Naive thymus-derived CD8-positive, alpha-beta T cell (primary cell): ENCODE measurements at places on chromosomes 12 and 14. TPM values are rescaled to one million over a fixed set of nuclear protein-coding genes. Genes with fewer than 3 reads are reported as not detected.
A peak's percentile ranks its signal among the peaks of the same experiment; 100 is the strongest.

The CLEC4A gene
- total RNA-seq = 2.9 TPM

GRCh38 chr12:70052476-70052875, 190.8 kb upstream of the CNOT2 start:
- peaks cover 14% of the 10 kb centered on the region for H3K4me1 ChIP-seq
- H3K27me3 ChIP-seq = peaks cover 14% of the 10 kb centered on the region
- H3K36me3 ChIP-seq = no peaks in the 10 kb centered on the region
- H3K27ac ChIP-seq = no peak overlapping the region
- no peak for DNase-seq

DNA sequence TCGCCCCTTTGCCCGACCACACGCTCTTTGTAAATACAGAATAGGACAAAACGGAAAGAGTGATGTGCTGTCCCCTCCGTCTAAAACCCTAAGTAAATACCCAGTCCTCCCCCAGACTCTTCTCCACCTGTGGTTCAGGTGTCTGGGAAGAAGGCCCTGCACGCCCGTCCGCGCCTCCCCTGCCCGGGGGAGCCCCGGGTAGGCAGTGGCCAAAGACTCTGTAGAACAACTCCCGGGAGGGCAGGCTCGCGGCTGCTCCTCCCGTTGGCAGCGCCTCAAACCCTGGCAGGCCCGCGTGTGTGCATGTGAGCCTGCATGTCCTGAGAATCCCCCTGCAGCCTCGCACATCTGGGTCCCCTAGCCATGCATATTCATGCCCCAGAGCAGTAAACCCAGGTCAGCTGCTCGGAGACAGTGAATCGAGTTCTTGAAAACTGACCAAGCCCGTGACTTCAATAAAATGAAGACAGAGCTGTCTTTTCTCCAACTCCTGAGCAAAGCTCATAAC, 165.8 kb downstream of the MON2 start:
- H3K4me3 ChIP-seq = peak overlapping the region; percentile 87
- peaks cover 62% of the 10 kb centered on the region for H3K27me3 ChIP-seq
- peaks cover 15% of the 10 kb centered on the region for H3K4me1 ChIP-seq
- H3K36me3 ChIP-seq = no peaks in the 10 kb centered on the region
- DNase-seq = peak; percentile 5

DNA sequence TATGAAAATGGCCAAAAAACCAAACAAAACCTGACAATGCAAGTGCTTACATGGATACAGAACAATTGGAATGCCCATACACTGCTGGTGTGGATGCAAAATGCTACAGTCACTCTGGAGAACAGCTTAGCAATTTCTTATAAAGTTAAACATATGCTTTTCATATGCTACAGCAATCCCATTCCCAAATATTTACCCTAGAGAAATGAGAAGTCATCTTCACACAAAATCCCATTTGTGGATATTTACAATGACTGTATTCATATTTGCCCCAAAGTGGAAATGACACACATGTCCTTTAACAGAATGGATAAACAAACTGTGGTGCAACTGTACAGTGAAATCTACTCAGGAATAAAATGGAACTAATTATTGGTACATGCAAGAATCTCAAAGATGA, 20.4 kb downstream of the SAV1 start:
- no peaks in the 10 kb centered on the region for H3K36me3 ChIP-seq
- H3K27ac ChIP-seq = no peak overlapping the region
- H3K4me1 ChIP-seq = no peaks in the 10 kb centered on the region
- H3K4me3 ChIP-seq = no peak overlapping the region
- no peaks in the 10 kb centered on the region for H3K27me3 ChIP-seq
- no peak for DNase-seq

DNA sequence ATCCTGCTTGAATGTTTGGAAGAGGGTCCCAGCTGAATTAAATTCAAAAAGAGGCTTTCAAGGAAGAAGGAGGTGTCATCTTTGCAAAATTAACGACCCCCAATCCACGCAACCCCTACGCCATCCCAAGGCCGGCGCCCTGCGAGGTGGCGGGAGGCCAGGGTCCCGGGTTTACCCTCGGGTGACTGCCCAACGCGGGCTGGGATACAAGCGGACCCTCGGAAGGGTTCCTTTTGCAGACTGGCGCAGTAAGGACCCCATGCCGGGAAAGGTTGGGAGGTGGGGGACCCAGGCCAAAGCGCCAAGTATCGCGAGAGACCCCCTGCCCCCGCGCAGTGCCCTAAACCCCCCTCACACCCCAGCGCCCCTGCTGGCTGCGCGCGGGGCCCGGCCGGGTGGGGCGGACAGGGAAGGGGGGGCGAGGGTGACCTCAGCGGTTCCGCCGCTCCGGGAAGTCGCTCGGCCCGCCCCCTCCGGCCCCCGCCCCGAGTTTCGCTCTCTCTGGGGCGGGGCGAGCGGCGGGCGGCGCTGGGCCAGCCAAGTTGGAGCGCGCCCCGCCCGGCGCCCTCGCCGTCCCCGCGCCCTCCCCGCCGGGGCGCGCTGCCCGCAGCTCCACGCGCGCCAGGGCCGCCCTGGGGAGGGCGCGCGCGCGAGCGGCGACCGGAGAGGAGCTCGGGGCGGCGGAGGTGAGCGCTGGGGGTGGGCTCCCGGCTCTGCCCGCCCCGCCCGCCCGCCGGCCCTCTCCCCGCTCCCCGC, 708 bp upstream of the ZBTB42 start:
- no peaks in the 10 kb centered on the region for H3K36me3 ChIP-seq
- H3K4me1 ChIP-seq = peaks cover 38% of the 10 kb centered on the region
- no peaks in the 10 kb centered on the region for H3K27me3 ChIP-seq

- no peak overlapping the region for H3K27ac ChIP-seq
- peaks cover 14% of the 10 kb centered on the region for H3K36me3 ChIP-seq
- H3K4me3 ChIP-seq = no peak overlapping the region
- DNase-seq = no peak
- H3K27me3 ChIP-seq = no peaks in the 10 kb centered on the region
These were observed 109.6 kb downstream of the SLC38A6 start for GRCh38 chr14:61090432-61091216.

GRCh38 chr12:121504505-121504904, 76.3 kb downstream of the KDM2B start:
- peaks cover 6% of the 10 kb centered on the region for H3K36me3 ChIP-seq
- H3K27me3 ChIP-seq = no peaks in the 10 kb centered on the region
- H3K4me1 ChIP-seq = peaks cover 14% of the 10 kb centered on the region
- no peak overlapping the region for H3K4me3 ChIP-seq

GRCh38 chr14:104940526-104941150, 16.0 kb downstream of the PLD4 start:
- no peaks in the 10 kb centered on the region for H3K4me1 ChIP-seq
- H3K27me3 ChIP-seq = peaks cover 7% of the 10 kb centered on the region
- H3K27ac ChIP-seq = no peak overlapping the region
- DNase-seq = no peak
- H3K4me3 ChIP-seq = no peak overlapping the region

The KRT6C gene
- not detected for total RNA-seq

- H3K27ac ChIP-seq = no peak overlapping the region
- peak overlapping the region; percentile 82 for H3K4me3 ChIP-seq
These were observed 8.4 kb downstream of the PAPLN start for GRCh38 chr14:73245480-73246325.

DNA sequence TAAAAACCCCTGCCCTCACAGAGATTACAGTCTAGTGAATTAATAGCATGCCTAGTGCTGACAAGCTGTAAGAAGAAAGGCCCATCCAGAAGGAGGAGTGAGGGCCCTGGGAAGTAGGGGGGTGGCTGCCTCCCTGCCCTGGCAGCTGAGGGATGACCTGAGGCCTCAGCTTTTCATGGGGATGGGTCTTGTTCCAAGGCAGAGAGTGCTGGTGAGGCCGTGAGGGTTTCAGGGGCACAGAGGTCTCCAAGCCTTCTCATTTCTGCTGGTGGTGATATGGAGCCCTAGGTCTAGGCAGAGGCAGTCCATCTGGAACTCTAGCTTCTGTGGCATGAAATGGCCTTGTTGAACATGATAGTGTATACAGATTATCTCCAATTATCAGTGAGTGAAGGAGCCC, 114.4 kb downstream of the ZFP36L1 start:
- H3K4me3 ChIP-seq = no peak overlapping the region
- no peaks in the 10 kb centered on the region for H3K36me3 ChIP-seq
- H3K27me3 ChIP-seq = no peaks in the 10 kb centered on the region
- peak overlapping the region; percentile 48 for H3K27ac ChIP-seq

DNA sequence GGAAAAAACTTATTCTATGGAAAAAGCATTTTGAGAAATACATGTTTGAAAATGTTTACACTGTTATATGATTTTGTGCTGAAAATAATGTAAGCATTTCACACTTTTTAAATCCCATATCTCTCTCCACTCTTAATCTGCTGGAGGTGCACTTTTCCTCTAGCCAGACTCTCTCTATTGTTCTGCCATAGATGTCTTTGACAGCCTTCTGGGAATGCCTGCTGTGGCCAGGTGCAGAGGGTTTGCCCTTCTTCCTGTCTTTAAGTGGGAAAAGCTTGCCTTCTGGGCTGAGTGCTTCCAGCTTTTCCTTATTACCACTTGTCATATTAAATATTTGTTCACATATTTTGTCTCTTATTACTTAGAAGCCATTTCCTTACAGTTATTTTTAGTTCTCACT, 60.1 kb upstream of the PPM1H start:
- H3K27me3 ChIP-seq = peaks cover 4% of the 10 kb centered on the region
- no peaks in the 10 kb centered on the region for H3K4me1 ChIP-seq
- H3K36me3 ChIP-seq = no peaks in the 10 kb centered on the region
- no peak overlapping the region for H3K4me3 ChIP-seq
- no peak for DNase-seq

DNA sequence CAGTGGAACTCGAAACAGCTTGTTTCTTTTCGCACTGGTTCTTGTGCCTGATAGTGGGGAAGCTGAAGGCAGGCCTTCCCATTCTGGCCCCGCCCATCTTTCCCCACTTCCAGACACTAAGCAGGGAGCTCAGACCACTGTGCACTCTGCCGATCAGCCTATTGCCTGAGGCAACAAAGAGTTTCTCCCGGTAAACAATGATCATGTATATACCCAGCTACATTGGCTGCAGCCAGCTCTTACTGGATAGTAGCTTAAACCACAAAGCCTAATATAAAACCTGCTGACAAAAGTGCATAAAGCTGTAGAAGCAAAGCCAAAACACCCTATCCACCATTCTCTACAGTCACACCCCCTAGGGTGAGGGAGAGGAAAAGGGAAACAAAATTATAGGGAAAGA, 24.7 kb upstream of the GLIPR1 start:
- H3K4me1 ChIP-seq = peaks cover 13% of the 10 kb centered on the region
- no peaks in the 10 kb centered on the region for H3K27me3 ChIP-seq
- no peaks in the 10 kb centered on the region for H3K36me3 ChIP-seq
- H3K27ac ChIP-seq = no peak overlapping the region

- H3K36me3 ChIP-seq = peaks cover 55% of the 10 kb centered on the region
- no peak overlapping the region for H3K27ac ChIP-seq
- H3K4me1 ChIP-seq = peaks cover 45% of the 10 kb centered on the region
- no peak overlapping the region for H3K4me3 ChIP-seq
These were observed 51.9 kb downstream of the SUSD6 start for GRCh38 chr14:69663300-69663643.

The TMEM253 gene
- not detected for total RNA-seq

DNA sequence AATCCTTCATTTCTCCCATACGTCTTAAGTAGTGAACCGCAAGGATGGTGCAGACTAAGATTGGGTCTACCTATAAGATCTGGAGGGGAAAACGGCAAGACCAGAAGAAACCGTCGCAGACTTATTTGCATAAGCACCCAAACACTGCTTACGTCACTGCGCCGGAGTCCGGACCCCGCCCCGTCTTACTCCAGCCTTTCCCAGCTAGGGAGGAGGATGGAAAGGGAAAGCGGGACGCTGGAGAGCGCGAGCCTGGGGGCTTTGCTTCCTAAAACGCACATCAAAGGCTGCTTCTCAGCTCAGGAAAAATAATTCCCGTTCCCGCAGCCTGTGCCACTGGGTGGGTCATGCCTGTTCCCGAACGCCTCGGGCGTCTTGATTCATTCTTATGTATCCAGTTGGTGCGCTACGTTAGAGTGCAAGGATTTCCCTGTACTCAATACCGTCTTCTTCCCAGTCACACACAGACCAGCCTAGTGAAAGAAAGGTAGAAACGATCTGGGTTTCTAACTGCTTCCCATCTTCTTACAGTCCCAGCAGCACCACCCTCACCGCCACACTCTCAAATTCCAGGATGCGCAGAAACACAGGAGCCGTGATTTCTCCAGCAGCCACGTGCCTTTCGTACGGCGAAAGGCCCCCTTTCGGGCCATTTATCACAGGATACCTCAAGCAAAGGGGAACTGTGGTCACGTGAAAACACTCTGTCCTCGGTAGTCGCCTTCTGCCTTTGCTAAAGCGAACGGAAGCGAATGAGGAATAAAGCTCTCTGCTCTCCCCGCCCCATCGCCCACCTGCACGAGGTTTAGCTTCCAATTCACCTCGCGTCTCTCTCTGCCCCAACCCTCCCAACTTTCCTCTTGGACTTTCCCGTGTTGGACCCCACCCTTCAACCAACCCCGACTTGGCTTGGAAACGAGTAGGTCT, 1.1 kb downstream of the SLC6A15 start:
- DNase-seq = no peak
- no peak overlapping the region for H3K27ac ChIP-seq
- H3K4me3 ChIP-seq = peak overlapping the region; percentile 62
- no peaks in the 10 kb centered on the region for H3K36me3 ChIP-seq
- H3K4me1 ChIP-seq = peaks cover 10% of the 10 kb centered on the region
- peaks cover 56% of the 10 kb centered on the region for H3K27me3 ChIP-seq

GRCh38 chr12:53004582-53004981, 1.7 kb upstream of the EIF4B start:
- no peak overlapping the region for H3K4me3 ChIP-seq
- H3K36me3 ChIP-seq = peaks cover 7% of the 10 kb centered on the region
- no peaks in the 10 kb centered on the region for H3K27me3 ChIP-seq
- DNase-seq = no peak
- peaks cover 40% of the 10 kb centered on the region for H3K4me1 ChIP-seq

DNA sequence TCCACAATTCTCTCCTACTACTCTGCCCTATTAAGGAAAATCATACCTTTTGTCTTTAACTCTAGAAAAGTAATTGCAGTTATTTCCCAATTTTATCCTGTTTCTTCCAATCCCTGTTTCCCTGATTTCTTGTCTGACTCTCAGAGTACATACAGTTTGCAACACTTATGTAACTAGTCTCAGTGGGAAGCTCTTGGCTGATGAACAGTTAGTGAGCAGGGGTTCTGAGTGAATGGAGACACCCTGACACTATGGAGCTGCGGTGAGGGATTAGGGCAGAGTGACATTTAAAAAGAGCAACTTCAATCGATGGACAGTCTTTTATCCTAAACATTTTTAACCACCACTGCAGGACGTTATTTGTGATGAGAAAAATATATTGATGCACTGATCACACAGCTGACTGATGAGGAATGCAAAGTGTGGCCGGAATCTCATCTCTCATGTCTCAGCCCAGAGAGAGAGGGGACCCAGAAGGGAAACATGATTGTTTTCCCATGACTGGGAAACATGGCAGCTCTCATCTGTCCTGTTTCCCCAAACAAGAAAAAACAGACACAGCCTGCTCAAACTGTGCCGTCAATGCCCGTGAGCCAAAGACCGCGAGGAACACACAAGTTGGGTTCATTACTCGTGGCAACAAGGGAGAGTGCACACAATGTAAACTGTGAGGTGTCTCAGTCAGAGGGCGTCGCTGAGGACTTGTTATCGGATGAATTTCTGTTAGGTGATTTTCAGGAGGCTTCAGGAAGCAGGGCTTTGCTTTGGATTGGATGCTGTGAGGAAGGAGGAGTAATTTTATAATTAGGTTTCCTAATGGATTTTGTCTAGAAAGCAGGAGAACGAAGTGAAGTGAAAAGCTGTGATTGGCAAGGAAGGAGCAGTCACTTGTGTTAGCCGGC, 5.2 kb upstream of the SLC6A13 start:
- no peak overlapping the region for H3K4me3 ChIP-seq
- peaks cover 1% of the 10 kb centered on the region for H3K27me3 ChIP-seq
- no peak for DNase-seq
- no peaks in the 10 kb centered on the region for H3K36me3 ChIP-seq
- peaks cover 26% of the 10 kb centered on the region for H3K4me1 ChIP-seq

The PPP4R4 gene
- 0.52 TPM for total RNA-seq
